Activated CD4-positive, CD25-positive, alpha-beta regulatory T cell treated with anti-CD3 and anti-CD28 coated beads, Interleukin-2, amount 50 U/mL, for 16 hours (primary cell): ENCODE measurements at places on chromosomes 1 and 21.

DNA sequence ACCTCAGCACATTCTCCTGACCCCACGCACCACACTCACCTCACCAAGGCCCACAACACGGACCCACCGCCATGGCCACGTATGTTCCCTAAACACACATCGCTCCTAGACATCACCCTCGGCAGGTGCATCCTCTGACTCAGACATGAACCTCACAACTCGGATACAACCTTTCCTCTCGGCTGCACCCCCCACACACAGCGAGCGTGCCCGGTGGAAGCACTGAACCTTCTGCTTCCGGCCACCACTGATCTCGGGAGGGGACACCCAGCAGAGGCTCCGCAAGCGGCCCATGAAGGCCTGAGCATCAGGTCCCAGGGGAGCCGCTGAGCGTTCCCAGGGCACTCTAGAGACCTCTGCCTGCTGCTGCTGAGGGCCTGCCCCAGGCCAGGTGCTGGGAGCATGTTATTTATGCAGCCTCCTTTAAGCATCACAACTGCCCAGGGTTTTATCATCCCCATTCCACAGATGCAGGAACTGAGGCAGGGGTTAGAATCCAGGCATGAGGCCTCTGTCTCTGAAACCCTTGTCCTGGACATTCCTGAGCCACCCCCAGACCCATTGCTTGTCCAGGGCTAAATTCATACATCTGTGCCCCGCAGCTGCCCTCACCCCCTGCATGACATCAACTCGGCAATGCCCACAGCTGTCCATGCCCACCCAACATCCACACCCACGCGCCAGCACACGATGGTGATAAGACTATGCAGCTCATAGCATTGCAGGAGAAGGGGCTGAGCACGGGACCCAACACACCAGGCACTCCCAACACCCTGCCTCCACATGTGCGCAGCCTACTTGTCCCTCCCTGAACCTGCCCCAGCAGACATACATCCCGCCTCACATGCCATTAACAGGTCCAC lies 27.0 kb downstream of the SDC3 start:
- no peak for DNase-seq

- DNase-seq, result no peak
Observed at GRCh38 chr21:33971492-33972013, 55.9 kb upstream of the ATP5PO start.

- no peak for DNase-seq
Observed at GRCh38 chr1:55259911-55260609, 44.9 kb upstream of the USP24 start.

DNA sequence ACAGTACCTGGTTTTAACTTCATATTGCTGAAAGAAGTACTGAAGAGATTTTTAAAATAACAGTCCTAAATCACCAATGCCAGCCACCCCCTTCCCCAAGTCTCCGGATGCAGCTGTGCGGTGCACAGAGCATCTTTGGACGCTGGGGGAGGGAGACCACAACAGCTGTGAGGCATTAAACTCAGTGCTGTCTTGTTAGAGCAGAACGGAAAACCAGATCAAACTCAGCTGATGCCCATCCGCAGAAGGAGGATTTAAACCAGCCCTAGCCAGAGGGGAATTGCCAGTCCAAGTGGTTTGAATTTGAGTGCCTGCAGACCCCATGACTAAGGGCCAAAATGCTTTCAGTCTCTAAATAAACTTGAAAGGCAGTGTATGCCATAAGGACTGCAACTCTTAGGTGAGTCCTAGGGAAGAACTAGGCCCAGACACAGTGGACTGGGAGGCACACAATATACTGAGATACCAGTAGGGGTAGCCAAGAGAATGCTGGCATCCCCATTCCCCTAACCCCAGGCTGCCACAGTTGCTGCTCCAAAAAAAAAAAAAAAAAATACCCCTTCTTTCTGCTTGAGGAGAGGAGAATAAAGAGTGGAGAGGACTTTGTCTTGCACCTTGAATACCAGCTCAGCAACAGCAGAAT lies 576.2 kb downstream of the NEGR1 start:
- DNase-seq, result no peak

DNA sequence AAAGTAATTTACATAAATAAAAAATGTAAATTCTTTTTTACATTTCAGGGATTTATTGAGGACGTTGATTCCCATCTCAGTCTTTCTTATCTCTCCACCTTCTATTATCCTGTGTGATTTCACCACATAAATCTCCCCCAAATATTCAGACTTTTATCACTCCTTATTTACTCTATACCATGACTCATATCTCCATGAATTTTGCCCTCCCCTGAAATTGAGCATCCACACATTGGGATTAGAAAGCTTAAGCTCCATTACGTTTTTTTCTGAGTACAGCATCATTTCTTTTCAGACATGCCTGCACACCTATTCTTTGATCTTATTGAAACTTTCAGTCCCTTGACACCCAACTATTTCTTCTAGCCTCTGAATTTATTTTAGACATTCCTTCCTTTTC lies 111.2 kb downstream of the IFI44 start:
- no peak for DNase-seq

DNA sequence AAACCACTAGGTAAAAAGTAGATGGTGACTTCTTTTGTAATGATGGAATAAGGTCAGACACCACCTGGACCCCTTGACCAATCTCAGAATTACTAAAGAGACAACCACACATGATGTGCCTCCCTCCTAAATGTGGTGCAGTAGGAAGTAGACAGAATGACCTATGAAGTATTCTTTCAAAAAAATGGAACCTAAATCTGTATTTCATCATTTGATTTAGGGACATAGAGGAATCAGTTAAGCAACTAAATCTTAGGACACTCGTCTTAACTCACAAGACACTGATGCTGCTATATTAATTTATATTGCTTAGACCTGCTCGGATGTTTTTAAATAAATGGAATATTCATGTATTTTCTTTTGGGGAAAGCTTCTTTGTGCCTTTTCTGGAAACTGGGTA lies 80.9 kb upstream of the IRF2BP2 start:
- DNase-seq, result no peak

GRCh38 chr1:65668368-65668767 lies 124.3 kb upstream of the PDE4B start:
- no peak for DNase-seq

DNA sequence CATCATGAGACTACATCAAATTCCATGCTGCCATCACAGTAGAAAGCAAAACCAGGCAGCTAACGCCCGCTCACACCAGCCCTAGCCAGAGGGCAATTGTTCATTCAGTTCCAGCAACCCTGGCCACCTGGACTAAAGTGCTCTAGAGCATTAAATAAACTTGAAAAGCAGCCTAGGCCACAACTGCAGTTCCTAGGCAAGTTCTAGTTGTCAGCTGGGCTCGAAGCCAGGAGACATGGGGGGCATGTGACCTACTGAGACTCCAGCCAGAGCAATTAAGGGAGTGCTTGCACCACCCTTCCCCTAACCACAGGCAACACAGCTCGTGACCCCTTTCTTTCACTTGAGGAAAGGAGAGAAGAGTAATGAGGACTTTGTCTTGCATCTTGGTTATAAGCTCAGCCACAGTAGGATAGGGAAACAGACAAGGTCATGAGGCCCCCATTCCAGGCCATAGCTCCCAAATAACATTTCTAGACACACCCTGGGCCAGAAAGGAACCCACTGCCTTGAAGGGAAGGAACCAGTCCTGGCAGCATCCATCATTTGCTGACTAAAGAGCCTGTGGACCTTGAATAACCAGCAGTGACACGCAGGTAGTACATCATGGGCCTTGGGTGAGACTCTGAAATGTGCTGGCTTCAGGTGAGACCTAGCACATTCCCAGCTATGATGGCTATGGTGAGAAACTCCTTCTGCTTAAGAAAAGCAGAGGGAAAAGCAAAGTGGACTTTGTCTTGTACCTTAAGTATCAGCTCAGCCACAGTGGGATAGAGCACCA lies 77.0 kb downstream of the ZZZ3 start:
- no peak for DNase-seq

DNA sequence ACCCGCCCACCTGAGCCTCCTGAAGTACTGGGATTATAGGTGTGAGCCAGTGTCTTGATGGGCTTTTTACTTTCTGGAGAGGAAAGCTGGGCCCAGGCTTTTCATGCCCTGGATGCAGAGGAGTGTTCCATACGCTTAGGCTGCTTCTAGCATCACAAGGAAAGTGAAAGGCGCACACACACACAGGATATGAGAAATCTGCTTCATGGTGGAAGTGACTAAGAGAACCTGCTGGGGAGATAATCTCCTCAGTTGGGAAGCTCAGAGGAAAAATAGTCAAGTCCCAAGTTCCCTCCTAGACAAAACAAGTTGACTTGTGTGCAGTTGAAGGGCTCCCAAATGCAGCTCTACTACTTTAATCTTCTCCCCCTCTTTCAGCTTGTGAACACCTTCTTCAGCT lies 2.2 kb downstream of the NUDC start:
- no peak for DNase-seq

DNA sequence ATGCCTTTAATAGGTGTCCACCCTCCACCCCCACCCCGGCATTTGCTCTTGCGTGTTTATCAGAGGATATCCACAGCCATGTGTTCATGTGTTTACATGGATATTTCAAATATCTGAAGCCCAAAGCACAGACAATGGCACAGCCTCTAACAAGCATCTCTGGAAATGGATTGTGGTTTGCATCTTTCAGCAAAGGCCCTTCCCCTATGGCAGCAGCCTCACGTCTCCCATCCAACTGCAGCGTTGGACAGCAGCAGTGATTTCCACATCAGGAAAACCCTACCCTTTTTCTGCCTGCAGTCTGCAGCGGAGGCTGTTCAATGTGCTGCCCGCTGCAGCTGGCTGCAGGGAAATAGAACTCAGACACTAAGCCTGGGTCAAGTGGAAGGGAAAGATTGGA lies 1.6 kb downstream of the RASSF5 start:
- no peak for DNase-seq

GRCh38 chr1:55305735-55306134 lies 90.6 kb upstream of the USP24 start:
- DNase-seq, result no peak
